Right cardiac atrium (tissue), 5 donors: ENCODE measurements at places on chromosomes 16 and 17. TPM values are rescaled to one million over a fixed set of nuclear protein-coding genes. Genes with fewer than 3 reads are reported as not detected.

Gene KRT20
- total RNA-seq: not detected

Gene NUP93
- total RNA-seq: 29.3 TPM

Gene SMPD3
- total RNA-seq: 0.43 TPM

Gene KRT16
- not detected for total RNA-seq

Gene BLMH
- total RNA-seq: 14.6 TPM

Gene FGF11
- 20.7 TPM for total RNA-seq

Gene COL1A1
- total RNA-seq: 138 TPM

Gene APOH
- 1.3 TPM for total RNA-seq

Gene HOXB3
- total RNA-seq: 2.2 TPM

Gene CRYBA1
- total RNA-seq: not detected

Gene MGAT5B
- total RNA-seq: 0.12 TPM

Gene HIC1
- total RNA-seq: 16.9 TPM

Gene LITAF
- total RNA-seq: 57.1 TPM

Gene CIBAR2
- total RNA-seq: not detected

Gene C16orf92
- total RNA-seq: not detected

Gene ARHGAP23
- 96.9 TPM for total RNA-seq

Gene FLOT2
- total RNA-seq: 70.5 TPM

Gene CDYL2
- total RNA-seq: 3.2 TPM

Gene SLFN12L
- total RNA-seq: 0.57 TPM

Gene HBM
- total RNA-seq: not detected

Gene CHST5
- total RNA-seq: 0.45 TPM

Gene KCNJ16
- not detected for total RNA-seq

Gene CACNA1G
- 4.5 TPM for total RNA-seq

Gene FAM222B
- total RNA-seq: 15.3 TPM

Gene ITGA2B
- 14.3 TPM for total RNA-seq
